ENCODE measurements at places on chromosomes 7 and 10.

DNA sequence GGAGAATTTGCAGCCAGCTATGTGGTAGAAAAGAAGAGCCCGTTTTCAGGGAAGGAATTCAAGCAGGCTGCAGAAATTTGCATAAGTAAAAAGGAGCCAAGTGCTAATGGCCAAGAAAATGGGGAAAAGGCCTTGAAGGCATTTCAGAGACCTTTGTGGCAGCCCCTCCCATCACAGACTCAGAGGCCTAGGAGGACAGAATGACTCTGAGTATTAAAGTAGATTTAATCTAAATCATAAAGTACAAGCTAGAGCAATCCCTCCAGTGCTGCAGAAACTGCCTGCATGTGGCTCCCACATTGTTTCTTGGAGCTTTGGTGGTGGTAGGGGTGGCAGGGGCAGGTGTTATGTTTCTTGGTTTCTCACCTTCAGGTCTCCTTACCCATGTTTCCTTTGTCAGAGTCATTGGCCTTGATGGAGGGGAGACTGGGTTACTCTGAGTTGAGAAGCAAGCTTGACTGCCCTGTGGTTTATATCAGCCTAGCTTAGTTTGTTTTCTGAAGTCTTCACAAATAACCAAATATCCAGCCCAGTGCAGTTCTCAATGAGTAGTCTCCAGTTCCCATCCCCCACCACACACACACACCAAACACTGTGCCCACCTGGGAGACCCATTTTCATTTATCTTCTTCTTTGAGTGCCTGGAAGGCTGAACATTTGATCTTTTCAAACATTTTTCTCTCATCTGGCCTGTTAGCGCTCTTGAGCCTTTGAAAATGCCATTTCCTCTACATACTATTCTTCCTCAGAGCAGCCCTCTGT is 34.5 kb downstream of the ITPRIP start:
- DNase-seq: no peak

DNA sequence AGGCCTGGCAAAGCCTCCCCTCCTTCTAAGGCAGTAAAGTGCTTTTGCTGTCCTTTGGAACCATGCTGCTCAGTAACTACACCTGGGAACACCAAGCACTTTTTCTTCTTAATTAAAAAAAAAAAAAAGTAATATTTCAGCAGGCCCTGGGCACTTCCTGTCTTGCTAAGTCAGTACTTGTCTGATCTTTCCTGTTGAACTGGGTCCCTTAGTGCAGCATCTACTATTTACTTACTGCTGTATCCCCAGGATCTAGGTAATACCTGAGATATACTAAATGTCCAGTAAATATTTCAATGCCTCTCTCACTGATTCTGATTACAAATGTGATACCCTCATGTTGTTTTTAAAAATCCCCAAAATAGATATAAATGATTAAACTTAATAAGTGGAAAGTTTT is 77.4 kb downstream of the PPP1R3C start:
- DNase-seq: no peak

GRCh38 chr7:44348300-44348699 is 22.9 kb upstream of the CAMK2B start:
- no peak for DNase-seq

DNA sequence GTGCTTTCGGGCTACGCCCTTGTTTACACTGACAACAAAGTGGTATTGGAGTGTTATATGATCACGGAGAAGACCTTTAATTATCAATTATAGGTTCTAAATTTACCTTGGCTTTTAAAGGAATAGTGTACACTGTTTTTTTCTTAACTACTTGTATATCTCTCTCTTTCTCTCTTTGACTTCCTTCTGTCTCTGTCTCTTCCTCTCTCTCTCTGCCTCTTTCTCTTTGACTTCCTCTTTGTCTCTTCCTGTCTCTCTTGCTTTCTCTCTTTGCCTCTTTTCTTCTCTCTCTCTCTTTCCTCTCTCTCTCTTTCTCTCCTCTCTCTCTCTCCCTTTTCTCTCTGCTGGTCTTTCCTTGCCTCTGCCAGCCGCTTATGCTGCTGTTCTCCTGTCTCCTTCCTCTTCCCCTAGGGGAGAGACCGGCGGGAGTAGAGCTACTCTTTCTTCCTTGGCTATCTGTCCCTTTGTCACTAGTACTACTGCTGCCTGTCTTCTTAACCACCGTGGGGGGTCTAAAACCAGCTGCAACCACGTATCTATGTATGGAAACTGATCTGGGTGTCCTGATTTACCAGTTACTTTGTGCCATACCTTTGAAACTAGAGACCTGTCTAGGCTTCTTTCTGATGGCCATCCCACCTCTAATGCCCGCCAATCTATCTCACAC is 36.9 kb upstream of the GSDME start:
- no peak for DNase-seq

DNA sequence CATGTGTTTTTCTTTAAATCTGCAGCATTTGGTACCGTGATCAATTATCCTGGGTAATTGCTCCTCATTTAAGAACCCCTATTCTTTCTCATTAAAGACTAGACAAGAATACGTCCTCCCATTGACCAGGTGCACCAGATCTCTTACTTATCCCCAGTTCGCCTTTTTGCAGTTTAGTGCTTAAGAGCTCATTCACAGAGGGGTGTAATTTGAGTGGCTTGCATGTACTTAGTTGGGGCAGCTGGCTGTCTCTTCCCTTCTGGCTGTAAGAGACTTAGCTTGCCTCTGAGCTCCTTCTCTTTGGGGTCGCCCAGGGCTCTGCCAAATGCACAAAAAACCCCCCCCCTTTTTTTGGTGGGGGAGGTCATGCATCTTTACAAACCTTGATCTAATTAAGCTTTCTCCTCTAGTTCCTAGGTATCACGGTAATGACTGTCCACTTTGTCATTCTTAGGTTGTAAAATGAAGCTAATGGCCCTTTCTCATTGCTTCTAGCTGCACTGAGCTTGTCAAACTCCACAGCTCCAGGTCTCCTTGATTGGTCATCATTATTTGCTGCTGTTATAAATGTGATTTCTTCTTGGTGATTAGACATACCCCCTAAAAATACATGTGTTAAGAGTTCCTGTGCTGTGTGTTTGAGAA is 26.3 kb downstream of the GAD2 start:
- DNase-seq: no peak

DNA sequence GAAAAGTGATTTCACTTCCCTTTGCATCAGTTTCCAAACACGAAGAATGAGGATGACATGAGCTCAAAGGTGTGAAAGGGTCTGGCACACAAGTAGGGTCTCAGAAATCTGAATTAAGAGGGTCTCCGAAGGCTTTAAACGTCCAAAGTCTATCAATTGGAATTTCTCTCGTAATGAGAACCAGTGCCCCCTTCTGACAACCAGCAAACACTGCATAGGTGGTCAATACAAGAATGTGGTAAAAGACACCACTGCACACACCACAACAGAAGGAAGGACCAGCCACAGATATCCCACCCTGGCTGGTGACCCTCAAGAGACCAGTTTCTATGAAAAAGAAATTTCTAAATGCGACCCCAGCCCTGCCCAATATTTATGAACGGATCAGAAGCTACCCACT is 78.1 kb downstream of the CALN1 start:
- DNase-seq: no peak

DNA sequence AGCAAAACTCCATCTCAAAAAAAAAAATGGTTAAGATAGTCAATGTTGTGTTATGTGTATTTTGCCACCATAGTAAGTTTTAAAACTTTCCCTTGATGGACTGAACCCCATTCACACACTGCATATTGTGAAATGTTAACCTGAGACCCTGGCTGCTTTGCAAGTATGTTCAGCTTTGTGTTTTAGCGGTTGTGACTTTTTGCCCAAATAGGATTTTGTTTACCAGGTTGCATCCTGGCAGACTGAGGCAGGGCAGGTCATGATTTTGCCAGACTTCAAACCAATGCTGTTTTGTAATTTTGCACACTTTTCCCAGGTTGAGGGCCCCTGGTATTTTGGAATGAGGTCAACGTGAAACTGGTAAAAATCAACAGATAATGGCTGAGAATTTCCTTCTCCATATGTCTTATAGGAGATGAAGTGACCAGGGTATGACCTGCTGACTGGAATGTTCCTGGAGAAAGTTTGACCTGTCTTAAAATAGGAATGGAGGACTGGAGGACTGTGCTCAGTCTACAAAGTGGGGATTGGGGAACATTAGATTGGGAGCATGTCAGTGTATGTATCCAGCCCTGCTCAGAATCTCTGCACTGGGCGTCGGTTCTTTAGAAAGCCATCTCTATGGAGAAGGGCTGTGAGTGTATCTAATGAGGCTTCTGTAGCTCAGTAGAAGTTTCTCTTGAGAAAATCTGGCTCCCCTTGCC is 76.2 kb downstream of the LRGUK start:
- DNase-seq: no peak

- no peak for DNase-seq
Measured at GRCh38 chr7:68309271-68309670, 1289.0 kb upstream of the AUTS2 start.

DNA sequence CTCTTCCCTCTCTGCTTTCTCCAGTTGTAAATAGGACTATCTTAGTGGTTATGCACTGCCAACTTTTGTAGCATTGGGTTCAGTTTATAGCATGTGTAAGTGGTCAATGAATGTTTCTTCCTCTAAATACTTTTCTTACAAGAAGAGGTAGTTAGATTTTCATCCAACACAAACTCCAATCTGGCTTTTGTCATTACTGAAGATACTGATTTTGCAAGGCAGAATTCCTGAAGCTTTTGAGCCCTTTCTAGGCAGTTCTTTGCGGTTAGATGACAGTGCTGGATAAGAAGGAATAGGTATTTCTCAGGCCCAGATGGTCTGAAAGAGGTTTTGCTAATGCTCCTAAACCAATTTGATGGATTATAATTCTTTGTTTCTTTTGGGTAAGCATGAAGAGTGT is 60.5 kb downstream of the BICC1 start:
- no peak for DNase-seq

DNA sequence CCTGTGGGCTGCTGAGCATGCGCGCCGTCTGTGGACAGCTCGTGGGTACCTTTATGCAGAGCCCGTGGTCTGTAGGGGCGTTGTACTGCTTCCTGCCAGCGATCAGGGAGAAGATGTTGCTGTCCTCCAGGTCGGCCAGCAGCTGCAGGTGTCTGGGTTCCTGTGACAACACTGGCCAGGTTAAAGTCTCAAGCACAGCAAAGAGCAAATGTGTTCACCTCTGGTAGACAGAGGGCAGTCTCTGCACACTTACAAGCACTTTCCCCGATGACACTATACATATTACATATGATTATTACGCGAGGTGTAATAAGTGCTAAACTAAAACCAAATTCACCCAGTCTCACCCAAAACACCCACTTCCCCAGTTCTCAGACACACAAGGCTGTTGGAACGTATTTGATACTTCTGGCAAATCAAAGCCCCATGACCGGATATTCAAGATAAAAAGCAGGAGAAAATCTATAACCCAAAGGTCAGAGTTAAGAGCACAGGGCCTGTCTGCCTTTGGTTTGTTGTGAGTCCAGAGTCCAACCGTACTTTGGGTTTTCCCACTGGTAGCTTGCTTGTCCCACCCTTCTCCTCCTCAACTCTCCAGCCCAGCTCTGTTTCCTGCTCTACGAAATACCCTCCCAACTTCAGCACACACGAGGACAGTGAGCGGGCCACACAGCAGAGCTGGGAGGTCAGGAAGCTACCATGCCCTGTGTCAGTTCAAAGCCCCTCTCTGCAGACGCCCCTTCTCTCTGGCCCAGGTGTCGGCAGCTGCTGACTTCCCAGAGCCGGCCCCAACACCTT is 49.7 kb upstream of the DDC start:
- no peak for DNase-seq

- no peak for DNase-seq
Measured at GRCh38 chr7:151213826-151214225, 3.5 kb upstream of the H2BK1 start.

- no peak for DNase-seq
Measured at GRCh38 chr10:60480865-60481563, 91.3 kb upstream of the ANK3 start.

DNA sequence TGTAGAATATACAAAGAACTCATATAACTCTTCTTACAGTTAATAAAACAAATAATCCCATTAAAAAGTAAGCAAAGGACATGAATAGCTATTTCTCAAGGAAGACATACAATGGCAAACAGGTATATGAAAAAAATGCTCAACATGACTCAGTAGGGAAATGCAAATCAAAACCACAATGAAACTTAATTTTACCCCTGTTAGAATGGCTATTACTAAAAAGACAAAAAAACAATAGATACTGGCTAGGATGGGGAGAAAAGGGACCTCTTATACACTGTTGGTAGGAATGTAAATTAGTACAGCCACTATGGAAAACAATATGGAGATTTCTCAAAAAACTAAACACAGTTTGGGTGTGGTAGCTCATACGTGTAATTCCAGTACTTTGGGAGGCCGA is 37.8 kb downstream of the HERPUD2 start:
- no peak for DNase-seq

Measured in activated T-cell treated with anti-CD3 and anti-CD28 coated beads, Interleukin-2, amount 50 U/mL, for 24 hours (primary cell).